Activated CD4-positive, alpha-beta T cell treated with anti-CD3 and anti-CD28 coated beads, Interleukin-10, Interleukin-2, amounts not matched to agents 100 ng/mL and 50 ng/mL, durations not matched to agents 16 hours and 8 hours (primary cell): ENCODE measurements at places on chromosomes 2 and 18.

- DNase-seq, result peak; percentile 38
Measured at GRCh38 chr2:85578243-85579180, 1.1 kb downstream of the VAMP8 start.

DNA sequence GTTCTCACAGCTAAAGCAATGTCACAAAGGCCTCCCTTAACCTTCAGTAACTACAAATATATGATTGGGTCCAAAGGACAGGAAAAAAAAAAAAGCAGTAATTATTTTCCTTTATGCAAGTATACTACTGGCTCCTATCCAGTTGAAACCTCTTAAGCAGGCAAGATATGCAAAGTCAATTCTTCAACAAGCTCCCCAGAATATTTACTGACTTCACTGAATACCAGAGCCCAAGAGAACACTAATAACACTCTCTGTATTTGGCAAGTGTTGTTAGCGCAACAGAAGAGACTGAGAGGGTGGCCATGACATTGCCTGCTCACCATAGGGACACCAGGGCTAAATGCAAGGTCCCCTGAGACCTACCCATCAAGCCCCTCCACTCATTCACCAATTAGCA lies 74.5 kb downstream of the AP1S3 start:
- DNase-seq, result no peak

GRCh38 chr18:46378864-46379207 lies 274.7 kb downstream of the HAUS1 start:
- DNase-seq, result no peak

DNA sequence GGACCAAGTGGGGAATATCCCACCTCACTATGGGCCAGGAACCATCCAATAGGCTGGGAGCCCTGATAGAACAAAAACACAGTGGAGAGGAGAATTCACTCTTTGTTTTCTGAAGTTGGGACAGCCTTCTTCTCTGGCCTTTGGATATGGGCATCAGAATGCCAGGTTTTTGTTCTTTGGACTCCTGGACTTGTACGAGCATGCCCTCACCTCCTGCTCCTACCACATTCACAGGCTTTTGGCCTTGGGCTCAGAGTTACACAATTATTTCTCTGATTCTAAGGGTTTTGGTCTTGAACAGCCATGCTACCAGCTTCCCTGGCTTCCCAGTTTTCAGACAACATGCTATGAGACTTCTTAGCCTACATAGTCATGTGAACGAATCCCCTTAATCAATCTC lies 732.9 kb upstream of the VRK2 start:
- DNase-seq, result no peak

DNA sequence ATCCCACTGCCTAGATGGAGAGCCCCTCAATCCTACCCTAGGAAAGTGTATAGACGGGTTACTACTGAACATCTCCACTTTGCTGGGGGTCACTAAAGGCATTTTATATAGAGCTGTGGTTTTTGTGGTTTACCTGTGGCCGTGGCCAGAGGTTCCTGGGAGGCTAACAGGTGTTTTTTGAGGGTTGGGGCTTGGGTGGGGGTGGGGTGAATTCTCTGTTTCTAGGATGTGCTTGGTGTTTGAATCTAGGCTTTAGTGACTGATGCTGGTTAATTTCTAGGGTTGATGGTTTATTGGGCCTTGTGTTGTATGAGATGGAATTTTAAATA lies 7.7 kb downstream of the HOXD8 start:
- DNase-seq, result no peak

DNA sequence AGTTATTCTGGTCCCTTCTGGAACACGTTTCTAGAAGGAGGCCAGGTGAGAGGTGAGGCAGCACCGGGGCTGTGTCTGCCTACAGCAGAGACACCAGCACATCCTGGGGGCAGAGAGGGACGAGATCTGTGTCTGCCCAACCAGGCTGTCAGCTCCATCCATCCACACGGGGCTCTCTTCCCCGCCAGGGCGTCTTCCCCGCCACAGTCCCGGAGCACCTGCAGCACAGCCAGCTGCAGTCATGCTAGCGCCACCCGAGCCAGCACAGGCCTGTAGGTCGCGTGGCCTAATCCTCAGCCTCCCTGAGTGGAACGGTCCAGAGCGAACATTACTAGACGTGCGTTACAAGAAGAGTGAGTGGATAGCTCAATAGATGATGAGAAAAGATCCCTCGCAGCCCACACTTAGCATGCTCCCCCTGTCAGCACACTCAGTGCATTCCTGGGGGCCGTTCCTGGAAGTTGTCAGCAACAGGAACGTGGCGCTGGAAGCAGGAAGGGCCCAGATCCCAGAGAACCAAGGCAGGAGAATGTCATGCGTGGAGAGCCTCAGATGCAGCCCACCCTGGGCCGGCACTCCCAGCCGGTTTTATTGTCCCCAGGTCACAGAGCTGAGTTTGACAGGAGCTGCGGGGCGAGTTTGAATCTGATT lies 179.0 kb downstream of the TWIST2 start:
- no peak for DNase-seq

GRCh38 chr2:179037807-179038206 lies 12.1 kb downstream of the CCDC141 start:
- peak; percentile 31 for DNase-seq

- no peak for DNase-seq
Measured at GRCh38 chr2:46015671-46016070, 281.5 kb upstream of the EPAS1 start.

DNA sequence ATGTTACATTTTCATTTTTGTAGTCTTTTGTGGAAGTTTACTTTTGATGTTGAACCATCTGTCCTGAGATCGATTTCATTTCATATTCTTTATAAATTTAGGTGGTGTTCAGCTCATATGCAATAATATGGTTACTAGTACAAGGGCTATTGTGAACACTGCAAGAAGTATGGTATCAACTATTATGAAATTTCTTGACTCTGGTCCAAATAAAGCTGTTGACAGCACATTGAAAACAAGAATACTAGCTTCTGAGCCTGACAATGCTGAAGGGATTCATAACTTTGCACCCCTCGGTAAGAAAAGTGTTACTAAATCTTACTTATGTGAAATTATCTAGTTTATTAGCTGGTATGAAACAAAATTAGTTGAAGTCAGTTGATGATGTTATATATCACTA lies 124.9 kb upstream of the TTC27 start:
- no peak for DNase-seq

DNA sequence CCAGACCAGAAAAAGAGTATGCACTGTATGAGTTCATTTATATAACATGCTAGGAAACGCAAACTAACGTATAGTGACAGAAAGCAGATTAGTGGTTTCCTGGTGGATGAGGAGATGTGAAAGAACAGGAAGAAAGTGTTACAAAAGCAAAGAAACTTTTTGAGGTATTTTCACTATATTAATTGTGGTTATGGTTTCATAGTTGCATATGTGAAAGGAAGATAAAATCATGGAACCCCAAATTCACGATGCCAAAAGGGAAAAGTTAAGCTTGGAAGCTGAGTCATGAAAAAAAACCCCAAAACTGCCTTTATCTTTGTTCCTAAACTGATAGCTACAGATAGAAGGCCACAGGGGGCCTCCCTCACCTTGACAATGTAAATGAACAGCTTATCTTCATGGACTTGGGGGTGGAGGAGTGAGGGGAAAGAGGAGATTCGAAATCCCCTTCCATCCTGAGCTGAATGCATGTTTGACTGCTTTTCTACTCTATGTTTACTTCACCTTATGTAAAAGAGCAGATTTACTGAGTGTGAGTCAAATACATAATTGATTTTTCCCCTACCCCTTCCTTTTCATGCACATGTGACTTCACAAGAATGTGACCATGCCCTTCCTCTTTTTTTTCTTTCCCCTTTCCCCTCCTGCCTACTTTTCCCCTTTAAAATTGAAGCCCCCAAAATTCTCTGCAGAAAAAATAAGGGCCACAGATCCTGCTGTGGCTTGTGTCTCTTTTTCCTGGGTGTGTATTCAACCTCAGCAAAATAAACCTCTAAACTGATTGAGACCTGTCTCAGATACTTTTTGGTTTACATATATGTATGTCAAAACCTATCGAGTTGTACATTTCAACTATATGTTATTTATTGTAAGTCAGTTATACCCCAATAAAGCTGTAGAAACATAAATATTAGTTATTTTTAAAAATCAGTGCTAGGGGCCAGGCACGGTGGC lies 100.1 kb upstream of the TLK1 start:
- DNase-seq, result peak; percentile 59

- DNase-seq, result no peak
Measured at GRCh38 chr2:94873362-94874276, 2.4 kb downstream of the TEKT4 start.
